Activated T-cell treated with anti-CD3 and anti-CD28 coated beads, Interleukin-2, amount 50 U/mL, for 1 hour (primary cell): ENCODE measurements at places on chromosomes 4 and X.

- DNase-seq = no peak
Measured at GRCh38 chrX:20418379-20419150, 151.9 kb upstream of the RPS6KA3 start.

DNA sequence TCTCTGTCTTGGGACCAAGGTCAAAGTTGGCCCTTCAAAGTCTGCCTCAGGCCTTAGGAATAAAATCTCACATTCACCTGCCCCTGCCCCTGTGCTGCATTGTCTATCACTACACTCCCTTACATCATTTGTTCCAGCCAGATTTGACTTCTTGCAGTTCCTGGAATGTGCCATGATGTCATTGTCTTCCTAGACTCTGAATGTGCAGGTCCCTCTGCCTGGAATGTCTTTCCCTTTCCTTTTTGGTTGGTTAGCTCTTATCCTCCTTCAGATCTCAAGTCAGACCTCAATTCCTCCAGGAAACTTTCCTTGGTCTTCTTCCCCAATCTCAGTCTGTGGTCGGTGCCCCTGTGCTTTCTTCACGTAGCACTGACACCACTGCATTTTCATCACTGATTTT lies 67.7 kb upstream of the EFNB1 start:
- no peak for DNase-seq

GRCh38 chrX:101206471-101206870 lies 13.1 kb upstream of the DRP2 start:
- no peak for DNase-seq

- no peak for DNase-seq
Measured at GRCh38 chr4:167784826-167785225, 307.5 kb upstream of the ANXA10 start.

GRCh38 chr4:726235-726787 lies 20.7 kb downstream of the PCGF3 start:
- DNase-seq = no peak

GRCh38 chr4:107896158-107896645 lies 35.1 kb upstream of the CYP2U1 start:
- DNase-seq = no peak

DNA sequence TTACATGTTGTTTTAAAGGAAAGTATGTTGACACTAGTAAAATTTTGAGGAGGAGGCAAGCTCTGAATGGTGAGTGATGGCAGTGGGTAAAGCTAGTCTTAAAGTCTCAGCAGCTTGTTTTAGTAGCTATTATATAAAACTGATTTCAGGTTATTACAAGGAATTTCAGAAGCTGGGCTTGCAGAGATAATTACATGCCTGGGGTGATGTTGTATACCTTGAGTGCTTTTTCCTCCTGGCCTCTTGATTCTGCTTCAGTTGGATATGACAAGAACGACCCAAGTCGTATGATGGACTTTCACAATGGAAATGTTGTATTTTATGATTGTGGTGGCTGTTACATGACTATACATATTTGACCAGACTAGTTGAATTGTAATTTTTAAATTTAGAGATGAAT lies 175.5 kb upstream of the ADGRL3 start:
- no peak for DNase-seq

GRCh38 chrX:12802741-12803140 lies 11.5 kb downstream of the PRPS2 start:
- no peak for DNase-seq

DNA sequence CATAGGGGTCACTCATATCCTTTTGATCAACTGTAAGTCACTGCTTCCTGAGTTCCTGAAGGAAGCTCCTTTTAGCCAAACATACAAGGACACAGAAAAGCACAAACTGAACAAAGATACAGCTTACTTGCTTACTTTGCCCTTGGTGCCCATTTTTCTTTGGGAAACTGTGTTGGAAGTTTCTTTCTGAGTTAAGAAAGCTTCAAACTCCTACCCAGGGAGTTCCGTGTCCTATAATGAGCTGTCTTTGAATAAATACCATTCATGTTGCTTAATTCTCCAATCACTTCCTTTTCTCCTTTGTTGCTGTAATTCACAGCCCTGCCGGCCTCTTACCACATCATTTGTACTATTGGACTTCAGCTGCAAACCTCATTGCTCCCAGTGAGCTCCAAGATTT lies at the start of gene ADH4:
TSS of gene ADH4 (minus strand) at position 228 of the 400 bp plus-strand sequence. CDS start at position 153, 75 bp downstream.
- DNase-seq = no peak

GRCh38 chr4:90570615-90571014 lies 443.4 kb downstream of the CCSER1 start:
- DNase-seq = no peak

DNA sequence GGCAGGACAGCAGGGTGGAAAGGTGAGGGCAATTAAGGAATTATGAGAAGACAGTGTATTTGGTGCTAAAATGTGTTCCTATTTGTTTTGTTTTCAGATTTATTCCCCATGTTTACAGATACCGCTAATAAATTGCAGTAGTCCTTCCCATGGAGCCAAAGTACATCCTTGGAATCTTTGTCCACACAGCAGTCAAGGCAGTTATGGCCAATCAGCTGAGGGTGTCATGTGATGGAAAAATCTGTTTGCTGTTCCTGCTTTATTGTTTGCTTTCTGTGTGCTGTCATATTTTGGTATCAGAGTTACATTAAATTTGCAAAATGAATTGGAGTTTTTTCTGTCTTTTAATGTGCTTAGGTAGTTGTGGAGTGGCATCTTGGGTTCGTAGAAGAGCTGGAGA lies 10.5 kb downstream of the TRO start:
- no peak for DNase-seq

DNA sequence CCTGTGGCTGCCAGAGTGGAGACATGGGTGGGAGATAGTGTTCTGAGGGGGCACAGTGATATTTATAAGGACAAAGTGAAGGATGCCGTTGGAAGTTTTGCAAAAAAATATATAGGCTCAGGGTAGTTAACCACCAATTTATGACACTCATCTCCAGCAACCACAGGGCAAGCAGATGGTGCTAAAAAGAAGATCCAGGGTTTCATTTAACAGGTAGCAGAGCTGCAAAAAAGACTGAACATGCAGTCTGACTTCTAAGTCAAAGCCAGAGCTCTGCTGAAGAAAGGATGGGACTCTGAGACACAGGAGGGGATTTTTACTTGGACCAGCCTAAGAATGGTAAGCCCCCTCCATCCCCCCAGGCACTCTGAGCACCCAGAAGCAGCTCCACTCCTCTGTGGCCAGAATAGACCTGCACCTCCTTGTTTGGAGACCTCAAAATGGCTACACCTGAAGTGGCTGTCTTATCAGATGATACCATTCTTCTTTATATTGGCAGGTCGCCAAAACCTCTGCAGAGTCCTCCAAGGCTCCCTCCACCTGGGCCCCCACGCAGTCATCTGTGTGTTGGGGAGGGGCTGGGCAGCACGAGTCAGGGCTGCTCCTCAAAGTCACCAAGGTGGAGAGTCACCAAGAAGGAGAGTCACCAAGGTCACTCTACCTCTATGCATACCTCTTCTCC lies 161.4 kb upstream of the FAM9B start:
- DNase-seq = no peak

DNA sequence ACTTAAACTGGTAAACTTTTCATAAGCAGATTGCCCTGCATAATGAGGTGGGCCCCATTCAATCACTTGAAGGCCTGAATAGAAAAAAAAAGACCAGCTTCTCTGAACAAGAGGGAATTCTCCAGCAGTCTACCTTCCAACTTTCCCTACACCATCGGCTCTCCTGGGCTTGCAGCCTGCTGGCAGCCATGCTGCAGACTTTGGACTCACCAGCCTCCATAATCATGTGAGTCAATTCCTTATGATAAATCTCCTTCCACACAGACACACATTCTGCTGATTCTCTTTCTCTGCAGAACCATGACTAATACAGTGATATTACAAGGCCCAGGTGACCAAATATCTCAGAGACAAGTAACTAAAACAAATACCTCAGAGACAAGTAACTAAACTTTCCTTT lies 113.8 kb upstream of the WDR17 start:
- DNase-seq = no peak
